ENCODE measurements at places on chromosomes 1 and 21. TPM values are rescaled to one million over a fixed set of nuclear protein-coding genes. Genes with fewer than 3 reads are reported as not detected.

The SH2D5 gene
- total RNA-seq, result 0.57 TPM

The ADGRL2 gene
- 59.8 TPM for total RNA-seq

GRCh38 chr1:154735804-154736168, 127.8 kb upstream of the ADAR start:
- H3K27me3 ChIP-seq, result no peaks in the 10 kb centered on the region
- no peak for DNase-seq
- no peaks in the 10 kb centered on the region for H3K36me3 ChIP-seq
- H3K4me3 ChIP-seq, result no peak overlapping the region

The TAS1R1 gene
- total RNA-seq, result not detected

- H3K4me3 ChIP-seq, result no peak overlapping the region
- no peaks in the 10 kb centered on the region for H3K27me3 ChIP-seq
- H3K4me1 ChIP-seq, result no peaks in the 10 kb centered on the region
- no peak overlapping the region for H3K27ac ChIP-seq
Observed at GRCh38 chr21:29634418-29634817, 305.4 kb downstream of the GRIK1 start.

DNA sequence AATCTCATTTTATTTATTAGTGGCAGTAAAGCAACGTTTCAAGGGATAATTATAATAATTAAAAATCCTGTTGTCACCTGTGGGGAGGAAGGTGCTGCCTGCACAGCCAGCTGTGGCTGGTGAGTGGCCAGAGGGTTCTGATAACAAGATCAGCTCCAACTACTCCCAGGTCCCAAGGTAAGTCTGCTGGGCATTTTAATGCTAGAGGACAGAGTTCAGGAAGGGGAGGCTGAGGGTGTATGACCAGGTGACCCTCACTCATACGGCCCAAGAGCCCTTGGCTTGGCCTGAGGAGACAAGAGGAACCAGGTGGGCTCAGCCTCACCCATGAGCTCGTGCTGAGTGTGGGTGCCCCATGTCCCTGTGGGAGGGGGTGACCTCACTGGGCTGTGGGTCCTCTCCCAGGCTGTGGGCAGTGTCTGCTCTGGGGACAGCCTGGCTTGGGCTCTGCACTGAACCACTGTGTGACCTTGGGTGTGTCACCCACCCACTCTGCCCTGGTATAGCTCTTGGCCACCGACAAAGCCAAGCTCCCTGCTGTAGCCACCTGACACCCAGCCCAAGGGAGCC, 223.8 kb downstream of the PTPRU start:
- no peaks in the 10 kb centered on the region for H3K36me3 ChIP-seq
- no peaks in the 10 kb centered on the region for H3K4me1 ChIP-seq

GRCh38 chr1:24558902-24559791, 3.3 kb downstream of the NCMAP start:
- peaks cover 7% of the 10 kb centered on the region for H3K4me1 ChIP-seq
- no peak overlapping the region for H3K27ac ChIP-seq
- H3K4me3 ChIP-seq, result no peak overlapping the region
- DNase-seq, result no peak
- H3K27me3 ChIP-seq, result no peaks in the 10 kb centered on the region

- no peaks in the 10 kb centered on the region for H3K36me3 ChIP-seq
- no peak for DNase-seq
- H3K4me1 ChIP-seq, result no peaks in the 10 kb centered on the region
- no peak overlapping the region for H3K4me3 ChIP-seq
Observed at GRCh38 chr1:14653461-14653960, 55.0 kb downstream of the KAZN start.

DNA sequence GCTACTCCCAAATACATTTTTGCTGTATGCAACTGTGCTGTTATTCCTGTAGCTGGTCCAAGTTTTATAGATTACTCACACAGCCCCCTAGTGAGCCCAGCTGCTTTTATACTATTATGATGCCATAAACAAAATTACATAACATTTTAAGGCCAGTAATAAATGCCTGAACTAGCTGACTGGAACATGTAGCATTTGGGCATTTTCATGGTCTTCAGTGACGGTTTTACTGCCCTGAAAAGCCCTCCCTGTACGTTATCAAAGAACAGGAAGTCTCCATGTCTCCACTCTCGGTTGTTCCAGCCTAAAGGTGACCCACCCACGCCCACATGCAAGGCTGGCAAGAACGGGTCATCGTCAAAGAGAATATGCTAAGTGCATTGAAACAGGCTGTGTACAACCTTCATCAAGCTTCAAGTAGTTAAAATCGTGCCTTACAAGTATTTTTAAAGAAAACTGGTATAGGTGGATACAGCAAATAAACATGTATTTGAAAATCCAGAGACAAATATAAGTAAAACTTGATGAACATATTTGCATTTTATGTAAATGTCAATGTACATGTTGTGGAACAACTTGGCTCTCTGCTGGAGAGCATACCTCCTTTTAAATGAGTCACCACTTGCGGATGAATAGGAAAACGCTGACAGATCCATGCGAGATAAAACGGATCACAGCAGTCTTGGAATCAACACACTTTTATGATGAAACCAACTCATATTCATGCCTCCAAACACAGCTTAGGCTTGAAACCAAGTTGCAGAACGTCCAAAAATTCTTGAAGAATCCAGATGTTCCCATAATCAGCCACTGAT, 520.5 kb downstream of the SMYD3 start:
- DNase-seq, result no peak
- H3K4me3 ChIP-seq, result no peak overlapping the region
- no peaks in the 10 kb centered on the region for H3K27me3 ChIP-seq
- H3K36me3 ChIP-seq, result no peaks in the 10 kb centered on the region

DNA sequence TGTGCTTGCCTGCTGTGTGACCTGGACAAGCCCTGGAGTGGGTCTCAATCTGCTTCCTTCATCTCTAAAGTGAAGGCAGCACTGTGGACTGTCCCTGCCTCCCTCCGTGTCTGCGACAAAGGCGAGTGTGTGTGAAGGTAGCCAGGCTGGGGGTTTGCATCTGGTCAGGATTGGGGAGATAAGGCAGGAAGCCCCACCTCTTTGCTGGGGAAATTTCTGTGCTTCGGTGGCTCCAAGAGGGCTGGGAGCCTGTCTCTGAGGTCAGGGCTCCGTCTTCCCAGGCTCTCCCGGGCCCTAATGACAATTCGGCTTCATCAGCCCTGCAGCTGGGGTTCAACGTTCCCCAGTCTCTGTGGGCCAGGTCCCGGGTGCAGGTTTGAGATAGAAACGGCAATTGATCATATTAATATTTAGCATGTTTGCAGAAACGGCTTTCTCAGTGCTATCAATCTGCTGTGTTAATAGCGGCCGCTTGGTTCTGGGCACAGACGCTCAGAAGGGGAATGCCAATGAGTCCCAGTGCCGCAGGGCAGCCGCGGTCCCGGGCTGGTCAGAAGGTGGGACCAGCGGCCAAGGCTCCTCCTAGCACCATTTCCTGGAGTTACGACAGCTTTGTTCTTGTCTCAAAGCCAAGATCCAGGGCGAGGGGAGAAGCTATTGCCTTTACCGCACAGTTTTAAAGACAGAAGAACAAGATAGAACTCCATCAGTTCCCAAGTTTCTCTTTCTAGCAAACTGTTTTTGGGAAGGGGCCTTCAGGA, 105.7 kb downstream of the PRDM16 start:
- H3K27me3 ChIP-seq, result no peaks in the 10 kb centered on the region
- peak overlapping the region; percentile 66 for H3K27ac ChIP-seq
- no peaks in the 10 kb centered on the region for H3K36me3 ChIP-seq
- no peak for DNase-seq
- H3K4me3 ChIP-seq, result peak overlapping the region; percentile 34

GRCh38 chr1:228842094-228842775, 107.0 kb downstream of the RHOU start:
- no peaks in the 10 kb centered on the region for H3K36me3 ChIP-seq
- no peak overlapping the region for H3K27ac ChIP-seq
- H3K4me3 ChIP-seq, result no peak overlapping the region
- no peak for DNase-seq

GRCh38 chr1:45152126-45152525, 54.3 kb downstream of the ZSWIM5 start:
- no peaks in the 10 kb centered on the region for H3K4me1 ChIP-seq
- no peak for DNase-seq
- no peaks in the 10 kb centered on the region for H3K36me3 ChIP-seq
- H3K27me3 ChIP-seq, result no peaks in the 10 kb centered on the region
- no peak overlapping the region for H3K27ac ChIP-seq

- peak overlapping the region; percentile 92 for H3K27ac ChIP-seq
- no peak for DNase-seq
- H3K4me1 ChIP-seq, result peaks cover 16% of the 10 kb centered on the region
- peak overlapping the region; percentile 97 for H3K4me3 ChIP-seq
- no peaks in the 10 kb centered on the region for H3K27me3 ChIP-seq
Observed at GRCh38 chr1:42765832-42766740, 742 bp downstream of the P3H1 start.

Data from esophagus squamous epithelium (tissue), 5 donors.